Head of caudate nucleus (tissue), 42 donors: ENCODE measurements at places on chromosomes 6 and 20.

DNA sequence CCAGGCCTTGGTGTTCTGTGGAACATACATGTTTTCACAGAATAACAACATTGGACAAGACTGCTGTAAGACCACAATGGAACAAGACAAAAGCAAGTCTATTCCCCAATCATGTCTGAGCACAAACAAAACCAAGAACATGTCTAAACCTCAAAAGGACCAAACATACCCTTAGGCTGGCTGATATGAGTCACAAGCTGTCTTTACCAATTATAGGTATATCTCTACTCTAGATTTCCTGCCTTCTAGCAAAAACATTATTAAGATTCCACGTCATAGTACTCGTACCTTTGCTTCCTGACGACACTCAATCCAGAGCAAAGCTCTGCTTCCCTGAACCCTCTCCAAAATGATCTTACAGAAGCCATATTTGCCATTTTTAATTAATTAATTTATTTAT lies 15.4 kb upstream of the L3MBTL1 start:
- no peak for DNase-seq

- no peak for DNase-seq
These were observed 7.4 kb downstream of the CNBD2 start for GRCh38 chr20:35975576-35976373.

DNA sequence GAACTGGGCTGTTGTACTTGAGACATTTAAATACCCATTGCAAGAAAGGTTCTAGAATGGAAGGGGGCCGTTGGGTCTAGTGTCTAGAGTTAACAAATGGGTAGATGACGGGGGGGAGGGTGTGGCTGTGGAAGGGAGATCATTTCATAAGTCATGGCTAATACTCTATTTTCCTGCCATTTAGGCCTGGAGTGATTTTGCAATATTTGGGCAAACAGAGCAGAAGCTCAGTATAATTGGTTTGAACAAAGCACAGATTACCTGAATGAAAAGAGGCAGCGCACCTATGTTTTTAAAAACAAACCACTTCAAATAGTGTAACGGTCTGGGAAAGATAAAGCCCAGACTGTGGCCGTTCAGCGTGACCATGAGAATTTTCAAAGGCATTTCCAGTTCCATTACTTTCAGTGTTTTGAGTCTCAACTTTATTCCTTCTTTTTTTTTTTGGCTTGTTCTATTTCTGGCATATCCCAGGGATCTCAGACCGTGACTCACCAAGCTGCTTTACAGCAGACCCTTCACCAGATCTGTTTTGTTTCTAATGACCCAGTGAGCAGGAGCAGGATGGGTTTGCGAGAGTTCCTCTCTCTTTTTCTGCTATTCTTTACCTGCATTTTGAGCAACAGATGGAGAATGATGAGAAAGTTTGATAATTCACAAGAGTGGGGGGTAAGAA lies 73.7 kb downstream of the LYRM2 start:
- no peak for DNase-seq

GRCh38 chr6:71033171-71033570 lies 76.3 kb upstream of the B3GAT2 start:
- no peak for DNase-seq

GRCh38 chr6:47789553-47789952 lies 7.7 kb downstream of the OPN5 start:
- no peak for DNase-seq

DNA sequence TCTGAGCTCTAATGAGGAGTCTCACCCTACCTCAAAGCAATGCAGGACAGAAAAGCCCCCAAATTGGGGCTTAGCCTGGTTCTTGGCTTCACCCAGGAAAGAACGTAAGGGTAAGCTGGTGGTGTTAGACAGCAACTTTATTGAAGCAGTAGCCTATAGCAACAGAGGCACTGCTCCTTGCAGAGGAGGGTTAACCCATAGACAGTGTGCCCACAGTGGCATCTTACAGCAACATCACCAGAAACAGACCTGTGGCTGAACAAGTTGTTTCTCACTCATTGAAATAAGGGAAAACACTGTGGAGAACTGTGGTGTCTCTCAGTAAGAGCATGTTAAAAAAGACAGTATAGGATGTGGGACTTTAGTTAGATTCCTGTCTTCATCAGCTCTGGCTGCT lies 80.4 kb upstream of the SPTLC3 start:
- no peak for DNase-seq

DNA sequence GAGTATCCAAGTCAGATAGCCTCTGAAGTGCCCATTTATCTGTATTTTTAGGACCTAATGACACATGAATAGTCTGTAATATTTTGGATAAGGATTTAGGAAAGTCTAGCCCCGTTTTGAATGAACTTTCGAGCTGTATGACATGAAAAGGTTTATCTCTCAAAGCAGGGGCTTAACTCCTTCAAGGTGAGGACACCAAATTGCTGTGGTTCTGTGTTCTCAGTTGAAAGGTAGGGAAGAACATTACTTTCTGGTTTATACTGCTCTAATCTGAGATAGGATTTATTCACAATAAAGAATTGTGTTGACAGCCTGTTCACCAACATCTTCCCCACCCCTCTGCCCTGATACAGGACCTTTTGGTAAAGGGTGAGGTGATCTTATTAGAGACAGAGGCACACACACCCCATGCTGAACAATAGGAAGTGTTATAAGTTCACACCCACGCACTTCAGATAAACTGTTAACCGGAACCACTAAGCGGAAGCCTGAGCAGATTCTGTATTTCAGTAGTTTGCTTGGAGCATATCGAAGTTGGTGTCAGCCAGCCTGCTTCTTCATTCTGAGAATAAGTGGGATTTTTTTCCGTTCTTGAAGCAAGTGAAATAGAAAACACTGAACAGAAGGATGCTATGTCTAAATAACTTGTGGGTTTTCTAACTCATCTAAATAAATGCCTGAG lies 223.3 kb downstream of the TMEM242 start:
- DNase-seq = no peak

- no peak for DNase-seq
These were observed 49.5 kb downstream of the SMAP1 start for GRCh38 chr6:70717038-70717801.

GRCh38 chr6:88775866-88776571 lies 187.4 kb downstream of the RNGTT start:
- no peak for DNase-seq

DNA sequence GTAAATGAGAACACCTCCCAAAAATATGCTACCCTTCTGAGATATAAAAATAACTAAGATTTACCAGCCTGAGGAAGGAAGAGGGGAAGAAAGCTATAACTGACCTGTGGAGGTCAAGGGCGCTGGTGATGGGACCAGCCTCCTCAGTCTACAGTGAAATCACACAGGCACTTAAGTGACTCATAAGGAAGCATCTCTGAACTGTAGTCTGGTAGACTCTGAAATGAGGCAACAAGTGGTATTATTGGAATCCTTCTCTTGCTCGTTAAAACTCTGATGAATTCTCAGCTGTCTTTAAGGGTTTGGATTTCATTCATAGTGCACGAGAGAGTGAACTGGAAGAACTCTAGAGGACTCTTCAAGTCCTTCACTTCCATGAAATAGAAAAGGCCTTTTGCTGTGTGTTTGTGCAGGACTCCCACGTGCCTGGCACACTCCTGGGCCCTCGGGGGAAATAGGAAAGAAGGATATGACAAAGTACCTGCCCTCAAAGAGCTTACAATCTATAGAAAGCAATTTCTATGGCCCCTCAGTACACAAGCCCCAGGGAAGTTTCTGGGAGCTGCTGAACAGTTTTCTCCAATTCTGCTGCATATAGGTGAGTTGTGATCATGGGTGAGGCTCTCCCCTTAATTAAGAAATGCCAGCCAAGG lies 231.8 kb upstream of the RREB1 start:
- DNase-seq = no peak

DNA sequence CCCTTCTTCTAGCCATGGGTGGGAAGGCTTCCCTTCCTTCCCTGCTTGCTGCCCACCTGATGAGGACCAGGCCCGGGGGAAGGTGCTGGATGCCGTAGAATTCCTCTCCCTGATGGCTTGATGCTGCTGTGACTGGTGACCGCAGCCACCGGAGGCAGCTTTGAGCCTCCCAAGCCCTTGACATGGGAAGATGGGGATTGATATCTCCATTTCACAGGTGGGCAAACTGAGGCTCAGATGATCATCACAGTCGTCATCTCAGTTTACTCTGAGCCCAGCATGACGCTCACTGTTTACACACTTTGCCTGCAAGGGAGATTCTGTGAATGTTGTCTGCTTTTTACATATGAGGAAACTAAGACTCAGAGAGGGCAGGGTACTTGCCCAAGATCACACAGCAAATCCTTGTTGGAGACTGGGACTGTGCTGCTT lies 43.9 kb downstream of the SRC start:
- no peak for DNase-seq

DNA sequence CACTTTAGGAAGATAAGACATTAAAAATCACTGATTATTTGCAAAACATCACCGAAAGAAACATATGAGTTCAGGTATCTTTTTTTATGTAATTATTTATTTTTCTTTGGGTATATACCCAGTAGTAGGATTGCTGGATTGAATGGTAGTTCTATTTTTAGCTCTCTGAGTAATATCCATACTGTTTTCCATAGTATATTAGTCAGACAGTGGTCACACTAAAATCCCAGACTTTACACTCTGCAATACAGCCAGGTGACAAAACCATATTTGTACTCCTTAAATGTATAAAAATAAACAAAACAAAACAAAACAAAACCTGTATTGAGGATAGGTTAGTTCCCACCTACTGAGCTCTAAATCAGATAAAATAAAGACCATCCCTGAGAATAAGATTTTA lies 1024.3 kb upstream of the EYS start:
- no peak for DNase-seq

- no peak for DNase-seq
These were observed 77.9 kb upstream of the DUSP22 start for GRCh38 chr6:214428-214827.

DNA sequence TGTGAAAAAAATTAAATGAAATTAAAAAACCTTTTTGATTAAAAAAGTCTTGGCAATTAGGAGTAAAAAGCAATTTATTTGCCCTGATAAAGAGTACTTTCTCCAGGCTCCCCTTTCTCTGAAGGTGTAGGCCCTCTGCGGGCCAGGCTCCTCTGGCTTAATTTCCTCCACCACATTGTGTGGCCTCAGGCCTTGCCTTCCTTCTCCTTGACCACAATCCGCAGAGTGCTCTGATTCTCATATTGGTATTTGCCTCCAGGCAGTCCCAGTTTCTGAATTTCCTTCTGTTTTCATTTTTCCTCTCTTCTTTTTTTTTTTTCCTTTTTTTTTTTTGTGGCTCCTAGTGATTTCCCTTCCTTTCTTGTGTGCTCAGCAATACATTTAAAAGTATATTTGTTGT lies 96.4 kb downstream of the AIG1 start:
- DNase-seq = no peak

- DNase-seq = no peak
These were observed 58.2 kb downstream of the PLCB1 start for GRCh38 chr20:8190043-8190880.

DNA sequence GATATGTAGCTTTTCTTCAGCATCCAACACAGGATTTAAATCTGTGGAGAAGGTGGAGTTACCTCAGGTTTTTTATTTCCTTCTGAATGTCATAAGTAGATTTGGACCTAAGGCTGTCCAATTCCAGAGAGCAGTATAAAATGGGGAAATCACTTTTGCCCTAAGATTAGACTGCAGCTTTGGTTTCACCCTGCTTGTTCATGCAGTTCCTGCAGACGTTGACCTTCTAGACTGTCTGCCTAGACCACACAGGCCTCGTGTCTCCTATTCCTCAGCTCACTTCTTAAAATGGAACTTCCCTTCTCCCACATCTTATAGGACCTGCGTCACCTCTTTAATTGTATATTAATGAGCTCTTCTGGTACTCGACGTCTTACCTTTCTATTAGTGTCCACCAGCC lies 26.0 kb upstream of the C6orf62 start:
- DNase-seq = no peak

DNA sequence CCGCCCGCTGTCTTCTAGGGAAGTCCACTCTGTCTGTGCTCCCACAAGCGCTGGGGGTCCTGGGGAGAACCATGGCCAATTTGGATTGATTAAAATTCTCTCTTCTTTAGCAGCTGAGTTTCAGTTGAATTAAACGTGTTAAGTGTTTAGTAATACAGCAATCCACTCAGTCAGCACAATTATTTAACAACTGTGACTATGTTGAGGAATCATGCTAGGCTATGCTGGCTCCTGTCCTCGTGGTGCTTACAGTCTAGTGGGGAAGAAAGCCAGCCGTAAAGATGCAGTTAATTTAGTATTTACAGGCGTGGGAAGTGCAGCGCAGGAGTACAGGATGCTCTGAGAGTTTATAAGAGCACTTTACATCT lies 88.9 kb upstream of the FOXP4 start:
- DNase-seq = no peak

- DNase-seq = no peak
These were observed 190.2 kb downstream of the TSHZ2 start for GRCh38 chr20:53162251-53162835.

- no peak for DNase-seq
These were observed 54.4 kb downstream of the HMGN3 start for GRCh38 chr6:79180052-79180451.

DNA sequence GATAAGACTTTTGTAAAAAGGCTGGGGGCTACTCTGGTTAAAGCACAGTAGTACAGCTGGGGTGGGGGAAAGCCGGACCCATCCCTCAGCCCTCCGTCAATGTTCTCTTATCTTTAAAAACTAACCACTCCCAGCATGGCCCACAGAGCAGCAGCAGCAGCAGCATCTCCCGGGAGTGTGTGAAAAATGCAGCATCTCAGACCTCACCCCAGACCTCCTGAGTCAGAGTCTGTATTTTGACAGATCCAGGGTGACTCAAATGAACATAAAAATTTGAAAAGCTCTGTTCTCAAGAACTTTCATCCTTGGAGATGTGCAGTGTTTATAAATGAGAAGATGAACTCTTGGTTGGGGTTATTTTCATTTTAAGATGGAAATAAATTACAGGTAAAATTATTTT lies 277.7 kb upstream of the ECI2 start:
- DNase-seq = no peak

DNA sequence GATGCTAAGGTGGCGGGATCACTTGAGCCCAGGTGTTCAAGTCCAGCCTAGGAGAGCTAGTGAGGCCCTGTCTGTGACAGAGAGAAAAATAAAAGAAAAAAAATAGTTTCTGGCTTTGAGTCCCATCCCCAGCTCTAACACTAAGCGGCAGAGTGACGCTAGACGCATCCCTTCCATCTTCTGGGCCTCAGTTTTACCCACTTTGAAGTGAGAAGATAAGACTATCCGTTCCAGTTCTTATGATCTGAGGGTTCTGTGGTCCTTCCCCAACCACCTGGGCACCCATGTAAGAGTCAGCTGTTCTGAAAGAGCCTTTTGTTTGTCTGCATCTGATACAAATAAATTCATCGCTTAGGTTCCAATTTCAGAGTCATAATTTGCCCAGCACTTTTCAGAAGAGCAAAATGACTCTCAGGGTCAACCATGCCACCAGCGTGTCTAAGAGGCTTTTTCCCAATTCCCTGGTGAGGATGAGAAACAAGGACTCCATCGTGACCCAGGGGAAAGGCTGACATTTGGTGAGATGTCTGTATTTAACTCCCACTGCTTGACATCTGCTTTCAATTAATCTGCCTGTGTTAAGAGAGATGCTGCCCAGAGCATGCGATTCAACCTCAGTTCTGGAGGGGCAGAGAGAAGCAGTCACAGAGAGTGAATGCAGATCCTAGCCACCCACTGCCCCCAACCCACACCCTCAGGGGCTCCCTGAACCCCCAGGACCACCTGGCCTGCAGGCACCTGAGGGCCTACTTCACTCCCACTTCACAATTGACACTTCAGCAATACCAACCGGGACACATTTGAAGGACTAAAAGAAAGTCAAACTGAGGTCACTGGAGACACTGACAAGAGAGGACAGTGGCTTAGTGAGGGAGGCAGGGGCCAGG lies 131.6 kb upstream of the TOP1 start:
- DNase-seq = no peak
